ENCODE measurements at places on chromosomes 5 and 9. TPM values are rescaled to one million over a fixed set of nuclear protein-coding genes. Genes with fewer than 3 reads are reported as not detected.

ACOT12 gene
- not detected for total RNA-seq

EPB41L4A gene
- total RNA-seq, result 1.7 TPM

INSL6 gene
- not detected for total RNA-seq

PHF24 gene
- total RNA-seq, result 0.09 TPM

OR1Q1 gene
- not detected for total RNA-seq

ADRA1B gene
- total RNA-seq, result 19.1 TPM

SPATA31A3 gene
- total RNA-seq, result not detected

SGCD gene
- 3.9 TPM for total RNA-seq

SPOCK1 gene
- 17.0 TPM for total RNA-seq

GARIN3 gene
- total RNA-seq, result not detected

TBCA gene
- total RNA-seq, result 294 TPM

GABRG2 gene
- not detected for total RNA-seq

NEURL1B gene
- total RNA-seq, result 2.9 TPM

CDC25C gene
- total RNA-seq, result 13.5 TPM

LHFPL2 gene
- 49.7 TPM for total RNA-seq

SOWAHA gene
- total RNA-seq, result 0.06 TPM

IL13 gene
- not detected for total RNA-seq

MLANA gene
- not detected for total RNA-seq

GRIA1 gene
- total RNA-seq, result not detected

MARCOL gene
- not detected for total RNA-seq

TAS2R1 gene
- total RNA-seq, result not detected

CDH18 gene
- total RNA-seq, result not detected

PCDHGA10 gene
- not detected for total RNA-seq

CYSRT1 gene
- total RNA-seq, result 4.1 TPM

ALDH7A1 gene
- total RNA-seq, result 69.9 TPM

ESM1 gene
- total RNA-seq, result not detected

MCCC2 gene
- total RNA-seq, result 43.9 TPM

CCDC183 gene
- total RNA-seq, result 0.74 TPM

SPATA31A5 gene
- total RNA-seq, result not detected

ANKHD1 gene
- total RNA-seq, result 59.9 TPM

FCN2 gene
- not detected for total RNA-seq

STKLD1 gene
- 0.85 TPM for total RNA-seq

IFNA2 gene
- not detected for total RNA-seq
